Tibial artery (tissue), 4 donors: ENCODE measurements at places on chromosomes 4 and X.

GRCh38 chr4:47704693-47705325 lies 133.1 kb downstream of the CORIN start:
- H3K4me1 ChIP-seq = no peaks in the 10 kb centered on the region
- no peak overlapping the region for H3K4me3 ChIP-seq
- H3K27ac ChIP-seq = no peak overlapping the region
- no peaks in the 10 kb centered on the region for H3K27me3 ChIP-seq

DNA sequence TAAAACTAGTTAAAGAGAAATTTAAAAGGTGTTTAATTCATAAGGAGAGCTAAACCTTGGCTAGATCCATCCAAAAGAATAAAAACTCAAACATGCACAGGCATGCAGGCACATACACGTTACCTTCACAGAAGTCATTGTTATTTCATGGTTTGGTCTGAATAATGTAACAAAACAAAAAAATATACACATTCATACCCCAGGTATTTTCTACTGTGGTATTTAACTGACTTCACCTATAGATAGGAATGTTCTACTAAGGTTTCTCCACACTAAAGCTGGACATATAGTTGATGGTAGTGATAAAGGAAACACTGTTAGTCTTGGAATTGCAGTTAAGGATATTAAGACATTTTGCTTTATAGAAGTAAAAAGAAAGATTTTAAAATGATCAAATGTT lies 283.6 kb upstream of the PCDH10 start:
- no peaks in the 10 kb centered on the region for H3K27me3 ChIP-seq
- DNase-seq = no peak
- H3K27ac ChIP-seq = no peak overlapping the region
- H3K36me3 ChIP-seq = no peaks in the 10 kb centered on the region
- no peak overlapping the region for H3K4me3 ChIP-seq

- DNase-seq = no peak
- H3K27ac ChIP-seq = no peak overlapping the region
- H3K4me1 ChIP-seq = no peaks in the 10 kb centered on the region
Measured at GRCh38 chr4:38149472-38149996, 189.3 kb downstream of the PTTG2 start.

- no peak overlapping the region for H3K4me3 ChIP-seq
- no peaks in the 10 kb centered on the region for H3K4me1 ChIP-seq
- no peak overlapping the region for H3K27ac ChIP-seq
Measured at GRCh38 chr4:185916683-185917082, 104.7 kb upstream of the SORBS2 start.

GRCh38 chr4:77418333-77418732 lies 187.3 kb upstream of the CXCL13 start:
- DNase-seq = no peak
- no peaks in the 10 kb centered on the region for H3K27me3 ChIP-seq
- no peaks in the 10 kb centered on the region for H3K4me1 ChIP-seq
- no peak overlapping the region for H3K4me3 ChIP-seq

GRCh38 chrX:42803320-42803719 lies 25.4 kb upstream of the PPP1R2C start:
- H3K27me3 ChIP-seq = no peaks in the 10 kb centered on the region
- no peak overlapping the region for H3K4me3 ChIP-seq
- no peak overlapping the region for H3K27ac ChIP-seq

- H3K36me3 ChIP-seq = no peaks in the 10 kb centered on the region
- no peaks in the 10 kb centered on the region for H3K4me1 ChIP-seq
- DNase-seq = no peak
- H3K27ac ChIP-seq = no peak overlapping the region
- no peak overlapping the region for H3K4me3 ChIP-seq
- H3K27me3 ChIP-seq = no peaks in the 10 kb centered on the region
Measured at GRCh38 chr4:78592088-78592783, 40.7 kb downstream of the ANXA3 start.

DNA sequence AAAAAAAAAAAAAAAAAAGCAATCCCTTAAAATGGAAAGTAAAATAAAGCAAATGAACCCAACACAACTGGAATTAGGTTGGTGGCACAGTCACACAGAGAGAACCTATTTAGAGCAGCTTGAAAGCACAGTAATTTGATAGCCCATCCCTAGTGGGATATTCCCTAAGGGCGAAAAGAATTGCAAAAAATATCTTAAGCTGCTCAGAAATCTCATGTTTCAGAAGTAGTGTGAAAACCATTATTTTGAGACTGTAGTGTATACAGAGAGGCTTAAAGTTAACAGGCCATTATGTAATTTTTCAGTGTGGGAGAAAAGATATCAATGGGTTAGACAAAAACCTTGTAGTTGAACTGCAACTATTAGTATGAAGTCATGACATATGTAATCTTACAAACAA lies 40.0 kb upstream of the DHX15 start:
- no peaks in the 10 kb centered on the region for H3K4me1 ChIP-seq
- DNase-seq = no peak
- H3K4me3 ChIP-seq = no peak overlapping the region
- H3K27ac ChIP-seq = no peak overlapping the region
- no peaks in the 10 kb centered on the region for H3K36me3 ChIP-seq

GRCh38 chr4:143184217-143184502 lies 557 bp upstream of the USP38 start:
- peak overlapping the region; percentile 96 for H3K4me3 ChIP-seq
- no peaks in the 10 kb centered on the region for H3K27me3 ChIP-seq
- H3K36me3 ChIP-seq = no peaks in the 10 kb centered on the region
- H3K4me1 ChIP-seq = no peaks in the 10 kb centered on the region

GRCh38 chr4:62119195-62119594 lies 919.1 kb downstream of the ADGRL3 start:
- no peaks in the 10 kb centered on the region for H3K27me3 ChIP-seq
- H3K27ac ChIP-seq = no peak overlapping the region
- H3K4me1 ChIP-seq = no peaks in the 10 kb centered on the region
- no peak for DNase-seq
- no peaks in the 10 kb centered on the region for H3K36me3 ChIP-seq

GRCh38 chrX:132568291-132568690 lies 79.5 kb upstream of the MBNL3 start:
- no peak overlapping the region for H3K27ac ChIP-seq
- H3K4me1 ChIP-seq = no peaks in the 10 kb centered on the region
- no peak overlapping the region for H3K4me3 ChIP-seq
- no peaks in the 10 kb centered on the region for H3K36me3 ChIP-seq

DNA sequence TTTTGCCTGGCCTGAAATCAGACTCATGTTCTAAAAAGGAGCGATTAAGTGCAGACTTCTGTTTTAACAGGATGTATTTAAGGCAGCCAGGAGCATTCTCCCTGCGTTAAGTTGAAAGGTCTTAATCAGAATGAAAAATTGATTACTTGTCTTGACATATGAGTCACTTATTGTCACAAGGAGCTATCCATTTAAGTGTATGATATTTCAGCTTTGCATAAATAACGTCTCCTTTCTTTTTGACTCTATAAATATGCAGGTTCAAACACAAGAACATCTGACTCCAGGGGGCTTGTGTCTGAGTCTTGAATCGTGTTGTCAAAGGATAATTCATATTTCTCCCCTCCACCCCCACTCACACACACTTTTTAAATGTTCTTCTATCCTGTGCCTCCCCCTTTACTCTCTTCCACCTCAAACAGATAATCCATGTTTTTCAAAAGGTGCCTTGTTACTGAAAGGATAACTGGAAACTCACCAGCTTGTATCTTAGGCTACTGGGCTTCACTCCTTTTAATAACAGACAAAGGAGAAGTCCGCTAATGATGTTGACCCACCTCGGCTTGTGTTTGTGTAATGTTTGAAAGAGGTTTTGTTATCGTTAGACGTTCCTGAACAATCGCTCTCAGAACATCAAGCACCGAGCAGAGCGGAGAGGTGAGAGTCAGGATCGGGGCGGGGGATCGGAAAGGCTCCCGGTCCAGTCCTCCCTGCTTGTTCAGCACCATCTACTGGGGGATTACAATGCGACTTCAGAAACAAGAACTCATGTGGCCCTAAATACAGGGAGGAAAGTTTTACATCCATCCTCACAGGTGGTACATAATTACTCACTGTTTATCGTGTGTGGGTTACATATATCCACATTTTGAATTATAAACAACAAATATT lies 107.5 kb upstream of the RPL34 start:
- peaks cover 7% of the 10 kb centered on the region for H3K4me1 ChIP-seq
- no peak overlapping the region for H3K4me3 ChIP-seq
- DNase-seq = no peak
- H3K27me3 ChIP-seq = no peaks in the 10 kb centered on the region

DNA sequence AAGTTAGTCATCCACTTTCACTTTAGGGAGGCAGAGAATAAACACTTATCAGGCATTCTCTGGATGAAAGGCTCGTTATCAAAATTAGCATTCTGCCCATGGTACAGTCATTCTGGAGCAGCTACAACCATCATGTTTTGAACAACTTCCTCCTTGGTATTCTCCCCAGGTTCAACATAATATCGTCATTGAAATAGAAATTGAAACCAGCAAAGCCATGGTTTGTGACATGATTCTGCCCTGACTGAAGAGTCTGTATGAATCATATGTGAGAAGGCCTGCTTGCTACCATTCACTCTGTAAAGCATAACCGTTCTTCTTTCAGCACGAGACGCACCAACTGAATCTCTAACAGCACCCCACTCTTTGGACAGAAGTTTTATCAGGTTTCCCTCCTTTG lies 127.5 kb upstream of the RADX start:
- no peak overlapping the region for H3K27ac ChIP-seq
- H3K4me1 ChIP-seq = no peaks in the 10 kb centered on the region
- H3K36me3 ChIP-seq = no peaks in the 10 kb centered on the region
- no peak for DNase-seq
- no peaks in the 10 kb centered on the region for H3K27me3 ChIP-seq

DNA sequence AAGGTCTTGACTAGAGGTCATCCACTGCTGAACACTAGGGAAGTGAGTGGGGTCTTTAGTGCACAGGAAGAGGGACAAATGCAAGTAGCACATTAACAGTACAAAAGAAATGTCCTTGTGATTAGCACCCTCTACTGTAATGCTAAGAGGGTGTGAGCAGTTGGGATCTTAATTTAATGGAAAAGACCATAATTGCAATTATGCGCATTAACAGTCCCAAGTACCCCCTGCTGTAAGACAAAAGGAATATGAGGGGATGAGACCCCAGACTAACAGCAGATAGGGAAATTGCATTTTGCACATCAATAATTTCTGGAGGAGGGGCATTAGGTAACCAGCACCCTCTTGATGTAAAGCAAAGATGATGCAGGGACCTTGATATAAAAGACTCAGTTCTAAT lies 285.0 kb downstream of the CHIC1 start:
- no peaks in the 10 kb centered on the region for H3K36me3 ChIP-seq
- H3K4me3 ChIP-seq = no peak overlapping the region
- no peaks in the 10 kb centered on the region for H3K4me1 ChIP-seq
- no peaks in the 10 kb centered on the region for H3K27me3 ChIP-seq

DNA sequence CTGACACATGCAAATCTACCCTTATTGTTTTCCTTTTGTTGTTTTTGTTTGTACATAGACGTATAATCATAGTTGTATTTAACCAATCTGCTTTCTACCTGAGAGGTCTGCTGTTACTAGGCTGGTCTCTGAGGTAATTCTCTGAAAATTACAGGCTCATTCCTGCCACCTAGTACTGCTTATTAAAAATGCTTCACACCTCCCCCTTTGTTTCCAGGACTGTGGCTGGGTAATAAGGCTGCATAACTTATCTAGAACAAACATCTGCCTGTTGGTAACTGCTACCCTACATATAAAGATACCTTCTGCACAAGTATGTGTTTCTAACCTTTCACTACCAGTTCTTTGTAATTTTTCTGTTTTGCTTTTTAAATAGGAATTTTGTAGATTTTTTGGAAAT lies 34.2 kb downstream of the COX7B2 start:
- DNase-seq = no peak
- no peaks in the 10 kb centered on the region for H3K36me3 ChIP-seq
- no peak overlapping the region for H3K27ac ChIP-seq
- no peak overlapping the region for H3K4me3 ChIP-seq

GRCh38 chr4:118158763-118159375 lies 124.6 kb downstream of the NDST3 start:
- no peak for DNase-seq
- H3K27ac ChIP-seq = no peak overlapping the region
- no peaks in the 10 kb centered on the region for H3K36me3 ChIP-seq
- no peak overlapping the region for H3K4me3 ChIP-seq
- H3K27me3 ChIP-seq = no peaks in the 10 kb centered on the region

GRCh38 chr4:80249144-80249543 lies 17.3 kb upstream of the FGF5 start:
- H3K4me1 ChIP-seq = no peaks in the 10 kb centered on the region
- H3K36me3 ChIP-seq = no peaks in the 10 kb centered on the region

- H3K4me1 ChIP-seq = no peaks in the 10 kb centered on the region
- H3K36me3 ChIP-seq = no peaks in the 10 kb centered on the region
- no peak for DNase-seq
- H3K27ac ChIP-seq = peak overlapping the region; percentile 36
- H3K27me3 ChIP-seq = peaks cover 5% of the 10 kb centered on the region
- peak overlapping the region; percentile 61 for H3K4me3 ChIP-seq
Measured at GRCh38 chr4:972651-973424, 531 bp downstream of the DGKQ start.

DNA sequence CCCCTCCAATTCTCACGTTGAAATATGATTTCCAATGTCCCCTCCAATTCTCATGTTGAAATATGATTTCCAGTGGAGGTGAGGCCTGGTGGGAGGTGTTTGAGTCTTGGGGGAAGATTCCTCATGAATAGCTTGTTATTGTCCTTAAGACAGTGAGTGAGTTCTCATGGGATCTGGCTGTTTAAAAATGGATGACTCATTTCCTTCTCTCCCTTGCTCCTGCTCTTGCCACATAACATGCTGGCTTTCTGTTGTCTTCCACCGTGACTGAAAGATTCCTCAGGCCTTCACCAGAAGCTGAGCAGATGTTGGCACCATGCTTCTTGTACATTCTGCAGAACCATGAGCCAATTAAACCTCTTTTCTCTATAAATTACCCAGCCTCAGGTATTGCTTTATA lies 346.8 kb upstream of the TECRL start:
- no peak for DNase-seq
- no peaks in the 10 kb centered on the region for H3K4me1 ChIP-seq
- H3K36me3 ChIP-seq = no peaks in the 10 kb centered on the region
- no peak overlapping the region for H3K27ac ChIP-seq
- no peaks in the 10 kb centered on the region for H3K27me3 ChIP-seq
- no peak overlapping the region for H3K4me3 ChIP-seq

DNA sequence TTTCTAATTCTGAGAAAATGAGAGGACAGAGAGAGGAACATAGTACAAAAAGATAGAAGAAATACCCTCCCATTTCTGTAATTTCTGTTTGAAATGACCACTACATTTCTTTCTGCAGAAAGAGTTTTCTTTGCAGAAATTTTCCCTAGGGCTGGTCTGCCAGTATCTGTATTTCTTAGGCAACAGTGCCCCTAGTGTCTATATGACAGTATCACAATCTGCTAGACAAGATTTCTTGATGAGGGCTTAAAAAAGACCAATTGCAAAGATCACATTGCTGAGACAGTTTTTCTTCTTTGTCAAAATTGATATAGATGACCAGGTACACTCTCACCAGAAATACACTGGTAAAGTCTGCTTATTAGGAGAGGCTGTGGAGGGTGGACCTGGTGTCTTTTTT lies 81.0 kb upstream of the ZDHHC15 start:
- H3K27ac ChIP-seq = no peak overlapping the region
- H3K4me3 ChIP-seq = no peak overlapping the region
- DNase-seq = no peak
- no peaks in the 10 kb centered on the region for H3K27me3 ChIP-seq
- H3K4me1 ChIP-seq = no peaks in the 10 kb centered on the region

GRCh38 chr4:19961091-19961490 lies 290.6 kb upstream of the SLIT2 start:
- no peak overlapping the region for H3K27ac ChIP-seq
- no peaks in the 10 kb centered on the region for H3K4me1 ChIP-seq
- DNase-seq = no peak
- no peaks in the 10 kb centered on the region for H3K36me3 ChIP-seq
- no peak overlapping the region for H3K4me3 ChIP-seq
- H3K27me3 ChIP-seq = no peaks in the 10 kb centered on the region

- H3K27me3 ChIP-seq = no peaks in the 10 kb centered on the region
- no peaks in the 10 kb centered on the region for H3K4me1 ChIP-seq
- no peak for DNase-seq
- H3K4me3 ChIP-seq = no peak overlapping the region
- no peak overlapping the region for H3K27ac ChIP-seq
Measured at GRCh38 chrX:78822157-78822690, 74.7 kb downstream of the LPAR4 start.
